ENCODE measurements at places on chromosomes 11 and 22. TPM values are rescaled to one million over a fixed set of nuclear protein-coding genes. Genes with fewer than 3 reads are reported as not detected.

DDIAS gene
- 3.5 TPM for polyA plus RNA-seq

DNA sequence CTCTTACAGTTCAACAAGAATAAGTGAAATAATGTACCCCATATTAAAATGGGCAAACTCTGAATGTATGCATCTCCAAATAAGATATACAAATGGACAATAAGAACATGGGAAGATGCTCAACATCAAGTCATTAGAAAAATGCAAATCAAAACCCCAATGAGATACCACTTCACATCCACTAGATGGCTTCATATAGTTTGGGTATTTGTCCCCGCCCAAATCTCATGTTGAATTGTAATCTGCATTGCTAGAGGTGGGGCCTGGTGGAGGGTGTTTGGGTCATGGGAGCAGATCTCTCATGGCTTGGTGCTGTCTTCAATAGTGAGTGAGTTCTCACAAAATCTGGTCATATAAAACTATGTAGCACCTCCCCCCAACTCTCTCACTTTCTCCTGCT is 5.7 kb downstream of the MPZL2 start:
- DNase-seq: no peak

- DNase-seq: no peak
Observed at GRCh38 chr11:2273311-2273710, 2.9 kb upstream of the ASCL2 start.

SPTBN2 gene
- 3.8 TPM for polyA plus RNA-seq

DNA sequence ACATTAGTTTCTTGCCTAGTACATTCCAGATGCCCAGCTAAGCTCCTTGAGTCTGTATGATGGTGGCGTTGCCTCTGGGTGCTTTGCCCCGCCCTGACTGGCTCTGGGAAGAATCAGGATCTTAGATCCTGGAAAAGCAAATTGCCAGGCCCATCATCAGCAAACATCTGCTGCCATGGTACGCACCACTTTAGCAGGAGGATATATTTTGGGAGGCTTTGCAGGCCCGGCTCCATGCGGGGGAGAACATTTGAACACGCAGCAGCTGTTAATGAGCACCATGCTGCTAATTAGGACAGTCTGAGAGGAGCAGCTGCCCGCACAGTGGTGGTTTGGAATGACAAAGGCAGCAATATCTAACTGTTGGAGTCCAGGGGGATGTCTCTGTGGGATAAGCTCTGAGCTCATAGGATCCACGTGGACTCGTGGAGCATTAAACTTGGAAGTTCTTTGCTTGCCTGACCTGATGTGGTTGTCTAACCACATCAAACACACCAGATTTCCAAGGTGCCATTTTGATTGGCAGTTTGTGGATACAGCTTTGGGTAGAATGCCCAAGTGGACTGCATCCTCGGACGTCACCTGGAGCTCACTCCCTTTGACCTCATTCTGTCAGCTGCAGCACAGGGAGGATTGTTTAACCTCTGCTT is 217.0 kb upstream of the ZBED5 start:
- DNase-seq: no peak

DNA sequence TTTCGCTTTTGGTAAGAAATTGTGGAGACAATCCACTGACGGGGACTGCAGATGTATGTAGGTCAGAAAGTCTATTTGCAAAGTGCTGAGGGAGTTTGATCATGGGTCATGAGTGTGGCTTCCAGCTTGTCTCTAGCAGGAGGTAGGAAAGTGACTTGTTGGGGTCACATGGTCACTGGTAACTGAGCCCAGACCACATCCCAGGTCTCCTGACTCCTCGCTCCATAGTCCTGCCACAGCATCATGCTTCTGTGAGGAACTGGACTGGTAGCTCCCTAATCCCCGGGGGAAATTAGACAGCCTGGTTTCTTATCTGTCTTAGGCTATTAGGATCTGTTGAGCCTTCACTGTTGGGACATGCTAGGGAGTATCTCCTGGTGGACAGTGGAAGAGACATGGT is 142.1 kb downstream of the MYO18B start:
- no peak for DNase-seq

Data from endothelial cell of umbilical vein (primary cell).